Renal cortical epithelial cell (primary cell): ENCODE measurements at places on chromosomes 7 and 10.

DNA sequence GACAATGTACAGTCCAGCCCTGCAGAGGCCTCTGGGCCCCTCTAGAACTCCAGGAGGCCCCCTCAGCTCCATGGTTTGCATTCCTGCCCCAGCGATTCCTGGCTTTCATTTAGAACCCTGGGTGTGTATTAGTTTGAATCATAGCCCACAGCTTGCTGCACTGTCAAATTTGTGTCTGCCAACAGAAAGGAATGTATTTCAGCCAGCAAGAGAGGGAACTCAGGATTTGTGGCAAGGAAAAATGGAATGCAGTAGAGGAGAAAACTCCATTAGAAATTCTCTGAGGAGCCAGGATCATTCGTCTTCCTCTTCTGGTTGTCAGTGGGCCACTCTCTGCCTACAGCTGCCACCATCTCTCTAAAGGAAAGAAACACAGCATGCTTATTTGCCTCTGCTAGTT lies 27.9 kb upstream of the WDR11 start:
- no peak for DNase-seq

GRCh38 chr7:142811154-142811737 lies 40.5 kb downstream of the PRSS2 start:
- DNase-seq, result peak; percentile 43

GRCh38 chr10:35565602-35566081 lies 39.5 kb upstream of the GJD4 start:
- DNase-seq, result no peak

DNA sequence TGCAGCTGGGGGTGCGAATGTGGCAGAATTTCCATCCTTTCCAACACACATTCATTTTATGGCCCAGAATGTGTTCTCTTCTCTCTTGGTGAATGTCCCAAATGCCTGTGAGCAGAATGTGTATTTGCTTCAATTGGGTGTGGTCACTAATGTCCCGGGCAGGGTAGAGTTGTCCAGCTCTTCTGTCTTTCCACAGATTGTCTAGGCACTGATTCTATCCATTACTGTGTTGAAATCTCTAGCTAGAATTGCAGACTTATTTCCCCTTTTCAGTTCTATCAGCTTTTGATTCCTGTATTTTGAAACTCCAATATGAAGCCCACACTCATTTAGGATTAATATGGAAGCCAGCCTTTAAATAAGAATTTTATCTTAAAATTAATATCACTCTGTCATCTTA lies 14.0 kb upstream of the AKR1E2 start:
- DNase-seq, result no peak

DNA sequence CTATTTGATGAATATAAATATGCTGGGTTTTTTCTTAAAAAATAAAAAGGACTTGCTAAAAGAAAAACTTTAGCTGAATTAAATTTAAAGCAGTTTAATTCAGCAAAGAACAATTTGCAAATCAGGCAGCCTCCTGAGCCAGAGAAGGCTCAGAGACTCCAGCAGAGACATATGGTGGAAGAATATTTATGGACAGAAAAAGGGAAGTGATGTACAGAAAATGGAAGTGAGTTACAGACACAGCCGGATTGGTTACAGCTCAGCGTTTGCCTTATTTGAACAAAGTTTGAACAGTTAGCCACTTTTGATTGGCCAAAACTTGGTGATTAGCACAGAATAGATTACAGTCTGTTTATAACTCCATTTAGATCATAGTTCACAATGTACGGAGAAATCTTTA lies 110.3 kb downstream of the GAD2 start:
- DNase-seq, result no peak

- no peak for DNase-seq
Measured at GRCh38 chr7:20597339-20597738, 18.1 kb upstream of the ABCB5 start.

DNA sequence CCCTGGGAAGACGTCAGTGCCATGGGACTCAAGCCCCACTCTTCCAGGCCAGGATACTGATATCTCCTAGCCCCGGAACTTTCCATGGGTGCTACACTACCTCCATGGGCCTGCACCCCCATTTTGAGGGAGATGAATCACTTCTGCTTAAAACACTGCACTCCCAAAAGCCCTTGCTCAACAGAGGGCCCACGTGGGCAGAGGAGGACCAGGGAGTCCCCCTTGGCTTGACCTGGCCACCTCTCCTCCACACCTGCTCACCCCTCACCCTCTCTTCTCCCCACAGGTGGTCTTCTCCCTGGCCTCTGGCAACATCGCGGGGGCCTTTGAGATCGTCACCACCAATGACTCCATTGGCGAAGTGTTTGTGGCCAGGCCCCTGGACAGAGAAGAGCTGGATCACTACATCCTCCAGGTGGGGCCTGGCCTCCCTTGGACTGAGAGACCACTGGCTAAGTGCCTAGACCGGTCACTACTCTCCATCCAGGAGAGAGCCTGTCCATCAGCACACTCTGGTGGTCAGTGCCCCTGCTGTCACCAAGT lies 19.9 kb upstream of the C10orf105 start:
- DNase-seq, result no peak

- DNase-seq, result peak; percentile 63
Measured at GRCh38 chr7:129948338-129948737, 4.4 kb downstream of the UBE2H start.

DNA sequence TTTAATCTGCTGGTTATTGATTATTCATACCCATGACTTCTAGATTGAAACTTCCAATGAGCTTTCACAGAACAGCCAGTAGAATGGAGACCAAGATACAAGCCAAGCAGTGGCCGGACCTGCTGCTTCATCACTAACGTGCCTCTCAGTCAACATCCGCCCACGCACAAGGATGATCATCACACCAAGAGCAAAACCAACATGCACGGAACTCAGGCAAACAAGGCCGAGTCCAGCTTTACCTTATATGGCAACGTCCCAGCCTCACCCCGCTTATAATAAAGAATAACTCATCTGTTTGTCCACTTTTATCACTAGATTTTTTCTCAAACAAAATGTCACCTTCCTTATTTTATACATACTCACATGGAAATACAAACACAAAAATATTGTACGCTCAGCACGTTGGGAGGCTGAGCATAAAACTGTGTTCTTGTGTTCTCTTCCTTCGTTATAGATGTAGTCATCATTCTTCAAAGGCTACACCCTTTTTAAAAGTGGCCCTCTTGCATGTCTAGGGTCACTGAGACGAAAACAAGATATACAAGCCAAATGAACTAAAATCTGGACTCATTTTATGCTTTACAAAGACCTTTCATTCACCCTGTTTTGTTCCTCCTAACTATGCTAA lies 122.7 kb downstream of the SFMBT2 start:
- no peak for DNase-seq

GRCh38 chr7:22074897-22075296 lies 129.2 kb upstream of the CDCA7L start:
- no peak for DNase-seq

DNA sequence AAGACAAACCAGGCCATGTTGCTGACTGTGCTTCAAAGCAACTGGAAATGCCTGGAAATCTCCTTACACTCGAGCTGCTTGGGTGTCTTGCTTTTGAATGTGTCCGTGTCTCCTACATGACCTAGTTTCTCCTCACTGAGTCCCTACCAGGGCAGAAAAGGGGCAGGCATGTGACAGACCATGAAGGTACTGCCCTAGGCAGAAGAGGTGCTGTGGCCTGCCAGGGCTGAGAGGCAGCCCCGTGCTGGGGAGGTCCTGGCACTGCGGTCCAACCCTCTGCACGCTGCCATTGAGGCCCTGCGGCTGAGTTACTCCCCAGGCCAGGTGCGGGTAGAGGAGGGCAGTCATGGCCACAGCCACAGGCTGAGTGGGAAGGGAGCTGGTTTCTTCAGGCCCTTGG lies 159.3 kb downstream of the LYZL1 start:
- DNase-seq, result no peak

DNA sequence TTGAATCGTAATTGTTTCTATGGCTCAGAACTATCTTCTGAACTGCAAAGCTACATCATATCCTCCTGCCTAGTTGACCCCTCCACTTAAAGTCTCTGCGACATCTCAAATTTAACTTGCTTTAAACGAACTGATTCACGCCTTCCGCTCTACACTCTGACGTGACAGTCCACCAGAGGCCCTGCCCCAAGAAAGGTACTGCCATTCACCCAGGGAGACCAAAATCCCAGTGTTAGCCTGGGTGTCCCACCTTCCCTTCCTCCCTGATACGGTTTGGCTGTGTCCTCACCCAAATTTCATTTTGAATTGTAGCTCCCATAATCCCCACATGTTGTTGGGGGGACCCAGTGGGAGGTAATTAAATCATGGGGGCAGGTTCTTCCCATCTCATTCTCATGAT lies 90.8 kb downstream of the CPXM2 start:
- no peak for DNase-seq
